Fibroblast of skin of right quadriceps (primary cell): ENCODE measurements at places on chromosomes 5 and 9.
A peak's percentile ranks its signal among the peaks of the same experiment; 100 is the strongest.

DNA sequence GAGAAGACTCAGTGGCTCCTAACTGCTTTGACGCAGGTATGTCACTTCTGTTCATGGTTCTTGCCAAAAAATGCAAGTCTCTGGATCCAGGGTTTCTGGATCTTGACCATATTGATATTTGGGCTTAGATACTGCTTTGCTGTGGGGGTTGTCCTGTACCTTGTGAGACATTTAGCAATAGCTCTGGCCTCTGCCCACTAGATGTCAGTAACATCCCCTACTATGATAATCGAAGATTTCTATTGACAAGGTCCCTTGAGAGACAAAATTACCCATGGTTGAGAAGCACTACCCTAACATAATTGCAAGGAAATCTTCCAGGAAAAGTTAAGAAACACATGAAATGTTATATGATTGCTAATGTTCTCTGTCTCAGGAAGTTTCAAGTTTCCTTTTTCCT, 285.4 kb downstream of the TMEM232 start:
- peak; percentile 67 for DNase-seq

- no peak for DNase-seq
These were observed 118.2 kb downstream of the CDH12 start for GRCh38 chr5:22734907-22735306.

DNA sequence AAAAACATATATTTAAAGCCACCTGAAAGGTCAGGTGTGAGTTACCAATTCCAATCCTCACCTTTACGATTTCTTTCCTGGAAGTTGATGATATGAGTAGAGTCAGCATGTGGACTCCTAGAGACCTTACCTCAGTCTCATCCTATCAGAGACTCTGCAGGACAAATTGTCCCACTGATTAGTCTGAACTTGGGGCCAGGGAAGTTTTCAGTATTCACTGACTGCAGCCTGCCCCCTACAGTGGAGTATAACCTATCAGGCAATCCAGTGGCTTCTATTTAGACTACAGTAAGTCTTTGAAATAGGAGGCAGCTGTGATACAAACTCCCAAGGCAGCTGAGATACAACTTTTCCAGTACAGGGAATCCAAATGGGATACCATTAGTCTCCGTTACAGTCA, 449.4 kb upstream of the CDH10 start:
- no peak for DNase-seq

GRCh38 chr5:131619102-131619501, 15.9 kb downstream of the RAPGEF6 start:
- no peak for DNase-seq

DNA sequence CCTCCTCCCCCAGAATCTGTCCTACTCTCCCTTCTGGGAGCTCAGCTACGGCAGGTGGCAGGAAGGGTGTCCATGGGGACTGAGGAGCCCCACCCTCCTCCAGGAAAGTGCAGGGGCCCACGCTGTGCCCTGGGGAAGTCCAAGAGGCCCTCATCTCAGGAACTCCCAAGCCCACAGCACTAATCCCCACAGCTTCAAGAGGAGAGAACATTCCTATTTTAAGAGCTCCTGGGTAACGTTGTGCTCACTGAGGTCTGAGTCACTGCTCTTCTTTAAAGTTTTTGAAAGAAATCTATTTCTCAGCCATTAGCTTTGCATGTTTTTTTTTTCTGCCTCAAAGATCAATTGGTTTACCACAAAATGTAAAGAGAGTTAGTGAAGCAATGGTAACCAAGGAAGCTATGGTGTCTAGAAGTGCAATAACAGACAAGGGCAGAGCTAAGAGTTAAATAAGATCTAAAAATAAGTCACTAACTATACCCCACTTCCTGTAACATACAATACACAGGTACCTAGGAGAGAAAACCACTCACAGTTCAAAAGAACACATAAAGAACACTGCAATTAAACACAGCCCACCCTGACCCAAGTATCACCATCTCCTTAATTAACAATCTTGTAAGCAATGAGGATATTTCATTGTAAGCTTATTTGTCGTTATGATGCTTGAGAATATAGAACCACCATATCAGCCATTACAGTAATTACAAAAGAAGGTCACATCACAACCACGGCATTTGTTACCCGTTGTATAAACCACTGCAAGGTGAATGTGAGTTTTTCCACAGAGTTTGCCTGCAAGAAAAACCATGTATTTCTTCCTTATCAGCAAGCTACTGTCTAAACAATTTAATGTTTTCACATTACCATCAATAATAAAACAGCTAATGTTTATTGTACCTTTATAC, 382.3 kb upstream of the SLC30A5 start:
- DNase-seq, result peak; percentile 24

DNA sequence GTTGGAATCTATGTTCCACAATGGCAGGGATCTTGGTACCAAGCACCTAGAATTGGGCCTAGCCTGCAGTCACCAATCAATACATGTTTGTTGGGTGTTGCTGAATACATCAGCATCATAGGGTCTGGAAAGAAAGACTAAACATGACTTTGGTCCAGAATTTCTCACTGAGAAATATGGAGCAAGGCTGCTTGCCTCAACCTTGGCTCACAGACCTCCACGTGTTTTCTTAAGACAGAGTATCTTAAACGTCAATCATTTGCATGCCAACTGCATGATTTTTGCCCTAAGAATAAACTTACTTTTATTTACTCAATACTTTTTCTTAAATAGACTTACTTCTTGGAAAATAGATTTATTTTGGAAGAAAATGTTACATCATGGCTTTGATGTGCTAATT, 22.7 kb upstream of the TRAF1 start:
- DNase-seq, result no peak

GRCh38 chr9:113654605-113655428, 191.3 kb downstream of the RGS3 start:
- DNase-seq, result no peak

DNA sequence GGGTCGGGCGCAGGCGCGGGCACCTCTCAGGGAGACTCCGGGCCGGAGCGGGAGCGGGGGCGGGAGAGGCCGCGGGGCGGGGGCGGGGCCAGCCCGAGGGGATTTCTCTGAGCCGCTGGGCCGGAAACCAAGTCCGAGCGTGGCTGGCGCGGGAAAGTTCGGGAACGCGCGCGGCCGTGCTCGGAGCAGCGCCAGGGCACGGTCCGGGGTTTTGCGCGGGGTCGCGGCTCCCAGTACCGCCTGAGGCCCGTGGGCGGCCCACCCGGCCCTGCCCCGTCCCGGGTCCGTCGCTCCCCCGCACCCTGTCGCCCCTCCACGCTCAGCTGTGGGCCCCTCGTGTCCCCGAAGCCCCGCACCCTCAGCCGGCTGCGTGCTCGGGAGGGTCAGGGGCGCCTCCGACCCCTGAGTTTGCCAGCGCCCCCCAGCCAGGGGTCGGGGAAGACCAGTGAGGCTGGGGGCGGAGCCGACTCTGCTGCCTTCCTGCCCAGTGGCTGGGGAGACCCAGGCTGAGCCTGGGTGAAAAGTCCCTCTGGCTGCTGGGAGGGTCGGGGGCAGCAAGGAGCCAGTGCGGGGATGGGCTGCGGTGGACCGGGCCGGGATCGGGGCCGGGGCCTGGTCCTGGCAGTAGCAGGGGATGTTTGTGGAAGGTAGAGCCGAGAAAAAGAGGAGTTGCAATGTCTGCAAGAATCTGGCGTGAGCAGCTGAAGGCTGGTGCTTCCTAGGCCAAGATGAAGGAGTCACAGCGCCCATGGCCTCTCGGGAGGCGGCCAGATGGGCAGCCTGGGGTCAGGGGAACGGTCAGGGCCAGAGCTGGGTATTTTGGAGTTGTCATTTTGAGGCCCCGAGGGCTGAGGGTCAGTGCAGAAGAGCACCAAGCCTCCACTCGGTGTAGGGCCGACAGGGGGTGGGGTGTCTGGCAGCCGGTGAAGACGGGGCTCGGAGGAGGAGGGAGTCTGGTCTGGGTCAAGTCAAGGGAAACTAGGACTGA, 588 bp downstream of the TRAF2 start:
- peak; percentile 18 for DNase-seq

- no peak for DNase-seq
These were observed 140.0 kb upstream of the RAPGEF1 start for GRCh38 chr9:131879911-131880290.
